ENCODE measurements at places on chromosomes 5 and 9.

DNA sequence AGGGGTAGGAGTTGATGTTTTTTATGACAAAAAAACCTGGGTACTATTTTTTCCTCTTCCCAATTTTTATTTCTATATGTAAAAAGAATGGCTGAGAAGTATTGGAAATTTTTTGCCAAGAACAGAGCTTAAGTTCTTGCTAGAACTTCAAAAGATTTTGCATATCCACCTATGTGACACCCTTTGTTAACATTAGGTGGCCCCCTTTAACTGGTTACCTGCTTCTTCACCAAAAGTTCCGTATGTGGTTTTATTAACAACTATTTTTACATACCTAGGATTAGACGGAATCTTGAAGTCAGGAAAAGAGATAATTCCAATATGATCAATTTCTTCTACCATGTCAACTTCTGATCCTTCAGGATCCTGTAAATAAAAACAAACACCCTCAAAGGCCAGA is 15.5 kb downstream of the C5 start:
- DNase-seq, result no peak

GRCh38 chr5:33440482-33441240 is at the start of gene TARS1:
Gene TARS1 (plus strand): TSS chr5:33440965. CDS start chr5:33441087, 122 bp downstream.
- DNase-seq, result peak; percentile 97

GRCh38 chr9:108181441-108181840 is 674.3 kb downstream of the ACTL7B start:
- no peak for DNase-seq

- no peak for DNase-seq
Observed at GRCh38 chr5:109693535-109694400, 4.0 kb downstream of the MAN2A1 start.

- DNase-seq, result no peak
Observed at GRCh38 chr9:131743501-131743900, 3.6 kb upstream of the RAPGEF1 start.

GRCh38 chr9:93619272-93619775 is 42.9 kb downstream of the PHF2 start:
- DNase-seq, result no peak

DNA sequence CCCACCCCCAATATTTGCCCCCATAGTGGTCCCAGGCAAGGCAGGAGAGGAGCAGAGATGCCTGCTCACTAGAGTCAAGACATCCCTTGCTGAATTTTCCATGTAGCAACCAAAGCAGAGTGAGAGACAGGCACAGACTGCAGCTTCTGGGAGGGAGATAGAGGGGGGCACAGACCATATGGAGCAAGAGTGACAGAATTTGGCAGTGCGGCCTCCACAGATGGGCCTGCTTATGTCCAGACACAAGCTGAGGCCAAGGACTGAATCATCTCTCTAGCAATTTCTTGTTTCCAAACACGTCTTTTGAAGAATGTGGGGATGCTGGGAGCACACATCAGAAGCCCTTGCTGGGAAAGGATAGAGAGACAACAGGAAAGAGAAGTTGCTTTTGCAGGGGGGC is 53.0 kb upstream of the ALDH1B1 start:
- no peak for DNase-seq

GRCh38 chr5:177294632-177295031 is 8.9 kb downstream of the RAB24 start:
- no peak for DNase-seq

GRCh38 chr5:1402611-1403255 is 42.5 kb downstream of the SLC6A3 start:
- no peak for DNase-seq

DNA sequence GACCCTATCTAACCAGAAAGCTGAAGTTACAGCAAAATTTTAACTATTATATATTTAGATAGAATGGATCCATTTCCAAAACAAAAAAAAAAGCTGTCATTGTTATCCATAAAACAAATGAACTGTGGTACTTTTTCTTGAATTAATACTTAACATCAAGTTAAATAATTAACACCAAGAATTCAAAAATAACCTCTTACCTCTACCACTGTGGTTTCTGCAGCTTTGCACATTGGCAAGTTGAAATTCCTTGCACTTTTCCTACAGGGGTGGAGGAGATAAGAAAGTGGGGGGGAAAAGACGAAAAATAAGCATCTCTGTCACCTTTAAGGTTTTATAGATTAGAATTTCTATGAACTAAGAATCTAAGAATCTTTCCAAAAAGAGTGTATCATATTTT is 30.0 kb downstream of the OXCT1 start:
- DNase-seq, result no peak

DNA sequence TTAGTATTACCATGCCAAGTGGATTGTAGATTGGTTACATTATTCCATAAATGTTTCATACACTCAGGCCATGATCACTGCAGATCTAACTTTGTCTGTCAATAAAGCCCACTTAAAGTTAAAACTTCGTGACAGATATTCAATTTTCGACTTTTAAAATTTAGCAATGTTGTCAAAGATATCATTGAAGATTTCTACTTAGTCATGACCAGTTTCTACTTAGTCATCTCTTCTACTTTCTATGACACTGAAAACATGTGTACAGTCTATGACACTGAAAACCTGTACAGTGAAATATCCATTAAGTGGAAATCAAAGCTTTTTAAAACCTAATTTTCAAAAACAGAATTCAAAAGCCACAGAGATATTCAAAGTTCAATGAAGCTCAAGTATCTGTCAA is 258.2 kb downstream of the MCTP1 start:
- no peak for DNase-seq

DNA sequence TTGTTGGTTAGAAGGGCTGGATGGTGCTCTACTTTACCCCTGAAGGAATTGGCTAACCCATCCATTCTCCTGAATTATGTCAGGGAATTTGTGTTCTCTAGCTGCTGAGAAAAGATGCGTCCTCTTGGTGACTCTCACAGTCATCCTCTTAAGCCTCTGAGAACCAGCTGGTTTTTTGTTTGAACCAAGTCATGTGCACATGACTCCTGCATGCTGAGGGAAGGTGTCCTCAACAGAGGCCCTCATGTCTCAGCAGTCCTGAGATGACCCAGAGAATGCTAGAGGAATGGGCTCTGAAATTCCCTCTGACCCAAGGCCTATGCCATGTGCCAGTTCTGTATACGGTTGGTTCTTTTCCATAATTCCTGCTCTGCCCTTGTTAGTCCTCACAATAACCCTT is 10.4 kb upstream of the C5orf63 start:
- DNase-seq, result no peak

- no peak for DNase-seq
Observed at GRCh38 chr5:142874540-142874939, 104.4 kb downstream of the ARHGAP26 start.
